Kidney epithelial cell (primary cell): ENCODE measurements at places on chromosomes 11 and 22.

DNA sequence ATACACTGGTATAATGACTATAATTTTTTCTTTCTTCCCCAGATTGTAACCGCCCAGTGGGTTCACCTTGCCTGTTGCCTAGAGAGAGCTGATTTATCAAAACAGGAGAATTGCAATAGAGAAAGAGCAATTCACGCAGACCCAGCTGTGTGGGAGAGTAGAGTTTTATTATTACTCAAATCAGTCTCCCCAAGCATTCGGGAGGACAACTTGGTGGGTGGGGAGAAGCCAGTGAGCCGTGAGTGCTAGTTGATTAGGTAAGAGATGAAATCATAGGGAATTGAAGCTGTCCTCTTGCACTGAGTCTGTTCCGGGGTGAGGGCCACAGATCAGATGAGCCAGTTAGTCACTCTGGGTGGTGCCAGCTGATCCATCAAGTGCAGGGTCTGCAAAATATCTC, 73.2 kb downstream of the SLC35F2 start:
- DNase-seq: peak; percentile 73

GRCh38 chr11:130652671-130653335, 204.4 kb downstream of the ADAMTS15 start:
- DNase-seq: no peak

DNA sequence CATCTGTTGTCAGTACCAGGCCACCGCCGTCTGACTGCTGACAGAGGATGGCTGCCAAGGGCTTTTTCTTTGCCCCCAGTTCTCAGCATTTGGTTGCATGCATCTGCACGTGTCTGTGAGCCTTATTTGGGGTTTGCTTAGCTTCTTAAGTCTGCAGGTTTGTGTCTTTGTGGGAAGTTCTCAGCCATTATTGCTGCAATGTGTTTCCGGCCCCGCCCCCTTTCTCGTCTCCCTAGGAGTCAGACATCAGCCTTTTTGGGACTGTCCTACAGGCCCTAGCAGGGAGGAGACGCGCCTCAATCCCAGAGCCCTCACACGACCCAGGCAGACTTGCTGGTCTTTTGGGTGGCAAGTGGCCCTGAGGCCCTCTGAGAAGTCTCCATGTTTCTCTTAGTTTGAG, 8.0 kb downstream of the MOB2 start:
- no peak for DNase-seq

- no peak for DNase-seq
These were observed 34.7 kb upstream of the MYH9 start for GRCh38 chr22:36422287-36423014.

DNA sequence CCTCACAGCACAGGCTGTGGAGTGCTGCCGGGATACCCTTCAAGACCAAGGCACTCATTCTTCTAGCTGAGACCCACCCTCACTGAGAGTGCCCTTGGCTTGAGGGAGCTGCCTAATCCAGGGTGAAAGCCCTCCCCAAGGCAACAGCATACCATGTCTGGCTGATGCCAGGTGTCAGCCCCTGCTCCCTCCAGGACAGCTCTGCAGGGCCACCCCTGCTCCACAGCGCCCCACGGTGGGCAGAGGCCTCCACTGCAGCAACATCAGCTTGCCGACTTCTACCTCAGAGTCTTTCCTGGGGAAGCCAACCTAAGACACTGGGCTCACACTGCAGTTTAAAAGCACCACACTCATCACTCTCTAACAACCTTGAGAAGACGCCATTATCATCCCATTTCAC, 29.0 kb downstream of the TTLL1 start:
- no peak for DNase-seq

GRCh38 chr22:44393066-44393465, 80.3 kb upstream of the SHISAL1 start:
- DNase-seq: no peak

DNA sequence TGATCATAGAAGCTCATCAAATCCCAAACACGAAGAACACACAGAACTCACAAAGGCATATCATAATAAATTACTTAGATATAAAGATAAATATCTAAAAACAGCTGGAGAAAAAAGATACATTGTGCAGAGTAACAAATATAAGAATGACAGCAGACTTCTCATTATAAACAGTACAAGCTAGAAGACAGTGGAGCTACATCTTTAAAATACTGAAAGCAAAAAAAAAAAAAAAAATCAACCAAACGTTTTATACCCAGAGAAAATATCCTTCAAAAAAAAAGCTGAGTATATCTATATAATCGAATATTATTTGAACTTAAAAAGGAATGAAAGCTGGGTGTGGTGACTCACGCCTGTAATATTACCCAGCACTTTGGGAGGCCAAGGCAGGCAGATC, 90.0 kb downstream of the SBF2 start:
- no peak for DNase-seq
